ENCODE measurements at places on chromosomes 12 and 14.

DNA sequence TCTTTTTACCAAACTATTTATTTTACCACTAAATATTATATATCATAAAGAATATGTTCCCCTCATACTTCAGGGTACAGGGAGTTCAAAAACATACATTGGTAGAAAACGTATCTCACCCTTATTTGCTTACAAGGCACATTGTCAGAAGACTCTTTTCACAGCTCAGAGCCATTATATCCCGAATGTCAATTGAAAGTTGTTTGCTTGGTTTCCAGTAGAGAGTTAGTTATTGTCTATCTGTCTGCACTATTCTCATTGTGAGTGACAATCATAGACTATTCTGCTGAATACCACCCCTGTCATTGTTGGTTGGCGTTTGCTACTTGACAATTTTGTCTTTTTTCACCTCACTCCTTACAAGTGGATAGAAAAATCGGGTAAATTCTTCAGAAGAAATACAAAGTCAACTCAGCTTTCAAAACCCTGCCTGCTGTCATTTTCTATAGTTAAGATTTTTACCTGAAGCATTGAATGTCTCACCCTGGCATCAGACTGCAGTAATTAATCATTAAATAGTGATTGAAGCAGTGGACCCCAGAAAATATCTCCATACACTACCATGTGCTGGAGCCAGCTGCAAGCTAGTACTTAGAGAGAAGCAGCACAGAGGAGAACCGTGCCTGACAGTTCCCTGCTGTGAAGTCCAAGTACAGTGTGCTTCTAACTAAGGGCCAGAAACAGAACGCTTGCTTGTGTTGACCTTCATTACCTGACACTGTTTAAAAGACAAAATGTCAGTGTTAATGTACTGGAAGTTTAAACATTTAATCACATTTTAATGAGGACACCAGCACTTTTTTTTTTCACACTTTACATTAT lies 510.6 kb downstream of the RERGL start:
- DNase-seq: no peak

DNA sequence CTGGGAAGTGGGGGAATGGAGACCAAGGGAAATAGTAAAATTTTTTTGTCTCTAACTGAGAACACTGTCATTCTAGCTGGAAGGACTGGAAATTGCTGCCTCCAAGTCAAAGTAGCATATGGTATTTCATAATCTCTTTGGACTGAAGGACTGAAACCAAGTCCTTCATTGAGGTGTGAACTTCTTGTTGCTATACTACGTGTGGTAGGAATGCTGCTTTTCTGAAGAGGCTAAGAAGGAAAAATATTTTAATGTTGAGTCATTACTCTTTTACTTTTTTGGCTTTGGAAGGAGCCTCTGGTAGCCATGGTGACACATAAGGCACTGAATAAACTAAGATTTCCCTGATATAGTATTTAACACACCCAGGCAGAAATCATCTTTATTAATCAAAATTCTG lies 465.4 kb downstream of the NPAS3 start:
- no peak for DNase-seq

- DNase-seq: no peak
Measured at GRCh38 chr14:24057271-24057670, 5.5 kb downstream of the CARMIL3 start.

- no peak for DNase-seq
Measured at GRCh38 chr12:131385313-131386166, 325.4 kb upstream of the SFSWAP start.

GRCh38 chr14:30521899-30522736 lies 36.8 kb upstream of the G2E3 start:
- no peak for DNase-seq

DNA sequence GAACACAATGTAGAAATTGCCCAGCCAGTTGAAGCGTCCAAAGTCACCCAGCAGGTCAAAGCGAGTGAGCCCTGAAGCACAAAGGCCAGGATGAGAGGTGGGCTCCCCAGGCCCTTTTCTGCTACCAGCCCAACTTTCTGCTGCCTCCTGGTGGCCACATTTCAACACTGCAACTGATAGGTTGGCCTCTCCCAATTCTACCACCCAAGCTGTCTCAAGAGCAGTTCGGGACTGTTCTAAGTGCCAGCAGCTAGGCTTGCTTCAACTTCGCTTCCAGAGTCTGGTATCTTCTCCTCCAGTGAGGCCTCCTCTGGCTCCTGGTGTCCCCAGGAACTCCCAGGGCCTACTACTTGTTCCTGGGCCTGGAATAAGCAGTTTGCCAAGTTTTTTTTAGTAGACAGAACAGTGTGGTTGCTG lies 3.4 kb upstream of the DHH start:
- DNase-seq: peak; percentile 42

DNA sequence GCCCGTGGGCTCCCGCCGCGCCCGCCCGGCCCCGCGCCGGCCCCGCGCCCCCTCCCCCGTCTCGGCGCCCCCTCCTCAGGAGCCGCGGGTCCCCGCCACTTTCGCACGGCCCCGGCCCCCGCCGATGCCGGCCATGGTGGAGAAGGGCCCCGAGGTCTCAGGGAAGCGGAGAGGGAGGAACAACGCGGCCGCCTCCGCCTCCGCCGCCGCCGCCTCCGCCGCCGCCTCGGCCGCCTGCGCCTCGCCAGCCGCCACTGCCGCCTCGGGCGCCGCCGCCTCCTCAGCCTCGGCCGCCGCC lies 263 bp downstream of the RCOR1 start:
- DNase-seq: no peak

GRCh38 chr12:96241431-96241830 lies 47.3 kb downstream of the ELK3 start:
- DNase-seq: no peak

DNA sequence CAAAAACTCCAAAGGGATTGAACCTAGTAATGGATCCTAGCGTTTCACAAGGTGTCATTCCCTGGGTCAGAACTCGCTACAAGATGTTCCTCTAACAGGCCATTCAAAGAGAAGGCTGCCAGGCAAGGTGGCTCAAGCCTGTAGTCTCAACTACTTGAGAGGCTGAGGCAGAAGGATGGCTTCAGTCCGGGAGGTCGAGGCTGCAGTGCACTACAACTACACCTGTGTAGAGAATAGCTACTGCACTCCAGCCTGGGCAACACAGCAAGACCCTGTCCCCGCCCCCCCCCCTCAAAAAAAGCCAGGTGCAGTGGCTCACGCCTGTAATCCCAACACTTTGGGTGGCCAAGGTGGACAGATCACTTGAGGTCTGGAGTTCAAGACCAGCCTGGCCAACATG lies 14.4 kb downstream of the PPTC7 start:
- no peak for DNase-seq

- DNase-seq: no peak
Measured at GRCh38 chr14:55297611-55298499, 26.6 kb downstream of the FBXO34 start.

- no peak for DNase-seq
Measured at GRCh38 chr12:122985338-122986257, 5.1 kb downstream of the ARL6IP4 start.

GRCh38 chr12:7190268-7191055 lies 976 bp downstream of the PEX5 start:
- no peak for DNase-seq

DNA sequence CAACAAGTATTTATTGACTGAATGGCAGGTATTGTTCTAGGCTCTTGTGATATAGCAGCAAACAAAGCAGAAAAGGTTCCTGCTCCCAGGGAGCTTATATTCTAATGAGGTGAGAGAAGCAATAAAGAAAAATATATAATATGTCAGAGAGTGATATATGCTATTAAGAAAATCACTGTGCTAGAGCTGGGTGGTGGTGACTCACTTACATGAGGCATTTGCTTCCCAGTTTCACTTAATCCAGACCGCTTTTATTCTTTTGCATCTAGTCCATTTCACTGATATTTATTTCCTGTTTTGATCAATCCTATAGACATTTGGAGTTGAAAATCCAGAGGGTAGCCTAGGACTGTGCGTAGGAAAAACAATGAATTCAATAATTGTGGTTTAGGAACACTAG lies 17.5 kb downstream of the TRHDE start:
- DNase-seq: no peak

- no peak for DNase-seq
Measured at GRCh38 chr14:43651896-43652295, 855.2 kb downstream of the FSCB start.

- no peak for DNase-seq
Measured at GRCh38 chr14:43087666-43088065, 1419.4 kb downstream of the FSCB start.

GRCh38 chr14:89000007-89000942 lies 175.8 kb downstream of the TTC8 start:
- DNase-seq: no peak

GRCh38 chr12:13534242-13534641 lies 337.7 kb downstream of the EMP1 start:
- no peak for DNase-seq

DNA sequence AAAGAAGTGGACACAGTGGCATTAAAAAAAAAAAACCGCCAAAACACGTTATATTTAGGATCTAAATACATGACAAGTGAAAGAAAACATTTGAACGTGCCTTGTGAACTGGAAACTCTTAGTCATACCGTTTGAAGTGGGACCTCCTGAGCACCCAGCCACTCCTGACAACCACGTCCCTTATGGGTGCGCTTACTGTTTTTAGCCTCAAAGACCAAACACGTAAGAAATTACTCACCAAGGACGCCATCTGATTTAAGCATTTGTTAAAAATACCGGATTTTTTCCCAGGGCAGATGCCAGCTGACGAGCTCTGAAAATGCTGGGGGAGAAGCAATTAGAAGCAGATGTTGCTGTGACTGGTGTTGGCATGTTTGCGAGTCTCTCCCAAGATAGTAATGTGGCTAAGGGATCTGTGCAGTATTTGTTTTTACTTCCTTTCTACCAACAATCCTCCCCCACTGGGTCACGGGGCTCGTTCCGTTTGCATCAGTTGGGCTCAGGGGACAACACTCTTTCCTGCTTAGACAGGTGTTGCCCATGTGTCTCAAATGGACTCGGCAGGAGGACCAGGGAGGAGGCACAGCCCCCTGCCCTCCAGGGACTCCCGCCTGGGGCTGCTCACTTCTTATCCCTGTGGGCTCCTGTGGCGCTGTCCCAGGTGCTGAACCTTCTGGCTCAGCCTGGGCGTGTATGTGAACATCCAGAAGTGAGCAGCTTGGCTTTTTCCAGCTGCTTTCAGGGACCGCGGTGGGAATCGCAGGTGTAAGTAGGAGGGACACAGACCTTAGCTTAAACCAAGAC lies 101.0 kb downstream of the BEGAIN start:
- no peak for DNase-seq

DNA sequence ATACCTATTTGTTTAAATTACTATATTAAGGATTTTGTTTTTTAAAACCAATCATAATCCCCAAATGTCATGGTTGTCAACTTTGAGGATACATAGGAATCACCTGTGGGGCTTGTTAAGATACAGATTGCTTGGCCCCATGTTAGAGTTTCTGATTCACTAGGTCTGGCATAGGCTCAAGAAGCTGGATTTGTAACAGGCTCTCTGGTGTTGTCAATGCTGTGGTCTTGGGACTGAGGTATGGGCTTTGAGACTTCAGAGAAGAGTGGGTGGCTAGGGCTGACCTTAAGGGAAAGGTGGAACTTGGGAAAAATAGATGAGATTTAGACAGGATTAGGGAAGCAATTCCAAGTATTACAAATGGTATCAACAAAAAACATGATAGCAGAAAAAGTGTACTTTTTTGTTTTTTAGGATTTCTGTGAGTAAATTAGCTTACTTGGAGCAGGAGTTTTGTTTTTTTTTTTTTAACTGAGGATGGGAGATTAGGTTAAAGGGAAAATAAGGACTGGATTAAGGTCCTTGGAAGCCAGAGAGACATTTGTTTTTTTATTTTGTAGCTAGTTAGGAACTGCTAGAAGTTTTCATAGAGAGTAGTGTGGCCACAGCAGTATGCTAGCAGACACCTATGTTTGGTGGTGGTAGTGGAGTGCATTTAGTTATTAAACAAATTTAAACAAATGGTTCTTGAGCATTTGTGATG lies 88.6 kb downstream of the RAD51B start:
- DNase-seq: no peak

GRCh38 chr12:109130297-109131153 lies 14.1 kb downstream of the ACACB start:
- no peak for DNase-seq

- no peak for DNase-seq
Measured at GRCh38 chr12:111409403-111409779, 3.7 kb downstream of the SH2B3 start.

DNA sequence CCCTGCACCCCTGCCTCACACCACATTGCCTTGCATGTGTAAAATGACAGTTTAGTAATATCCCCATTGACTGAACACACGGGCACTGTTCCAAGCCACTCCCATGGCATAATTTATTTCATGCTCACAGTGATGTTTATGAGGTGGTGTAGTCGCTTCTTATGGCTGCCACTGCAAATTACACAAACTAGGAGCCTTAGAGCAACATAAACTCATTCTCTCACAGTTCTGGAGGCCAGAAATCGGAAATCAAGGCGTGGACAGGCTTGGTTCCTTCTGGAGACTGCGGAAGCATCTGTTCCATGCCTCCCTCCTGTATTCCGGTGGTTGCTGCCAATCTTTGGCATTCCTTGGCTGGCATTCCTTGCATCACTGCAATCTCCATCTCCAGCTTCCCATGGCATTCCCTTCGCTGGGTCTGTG lies 97.3 kb downstream of the RIN3 start:
- no peak for DNase-seq

DNA sequence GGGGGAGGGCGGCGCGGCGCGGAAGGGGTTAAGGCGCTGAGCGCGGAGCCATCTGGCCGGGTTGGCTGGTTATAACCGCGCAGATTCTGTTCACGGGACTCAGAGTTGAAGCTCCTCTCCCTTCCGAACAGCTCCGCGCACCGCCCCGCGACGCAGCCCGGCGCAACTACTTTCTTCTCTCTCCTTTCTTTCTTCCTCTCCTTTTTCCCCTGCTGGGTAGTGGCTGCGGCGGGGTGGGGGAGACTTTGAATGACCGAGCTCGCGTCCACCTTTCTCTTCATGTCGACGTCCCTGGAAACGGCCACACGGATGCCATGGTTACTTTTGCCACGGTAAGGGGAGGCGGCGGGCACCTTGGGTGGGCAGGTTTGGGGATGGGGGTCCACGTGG lies at the start of gene NTF3:
Gene NTF3 (plus strand): TSS at position 98 of the 390 bp plus-strand sequence. CDS start 217 bp downstream, at position 315.
- DNase-seq: no peak

GRCh38 chr12:11412731-11413130 lies 17.4 kb upstream of the PRB2 start:
- no peak for DNase-seq

DNA sequence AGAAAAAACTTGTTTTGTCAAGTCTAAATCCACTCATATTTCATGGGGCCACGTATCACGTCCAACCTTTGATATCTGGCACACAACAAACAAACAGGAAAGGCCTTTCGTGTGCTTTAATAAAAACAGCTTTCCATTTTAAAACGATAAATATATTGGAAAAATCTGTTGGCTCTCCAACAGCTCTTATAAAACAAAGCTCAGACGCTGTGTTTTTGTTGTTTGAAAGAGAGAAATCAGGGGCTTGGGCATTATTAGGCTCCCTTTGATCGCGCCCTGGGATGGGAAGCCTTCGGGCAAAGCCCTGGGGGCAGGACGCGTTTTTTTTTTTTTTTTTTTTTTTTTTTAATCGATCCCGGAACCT lies 429 bp upstream of the PLEKHA5 start:
- no peak for DNase-seq

- no peak for DNase-seq
Measured at GRCh38 chr12:106157802-106158201, 19.0 kb upstream of the NUAK1 start.

- DNase-seq: no peak
Measured at GRCh38 chr14:51335961-51336723, 96.1 kb downstream of the TMX1 start.

- no peak for DNase-seq
Measured at GRCh38 chr14:63477556-63477955, 65.6 kb downstream of the PPP2R5E start.

GRCh38 chr14:76201162-76201561 lies 49.4 kb downstream of the GPATCH2L start:
- DNase-seq: no peak
